Sigmoid colon (tissue), 7 donors: ENCODE measurements at places on chromosomes 2 and 18. TPM values are rescaled to one million over a fixed set of nuclear protein-coding genes. Genes with fewer than 3 reads are reported as not detected.

GRCh38 chr18:77210249-77210648, 39.4 kb upstream of the GALR1 start:
- no peak for DNase-seq

DNA sequence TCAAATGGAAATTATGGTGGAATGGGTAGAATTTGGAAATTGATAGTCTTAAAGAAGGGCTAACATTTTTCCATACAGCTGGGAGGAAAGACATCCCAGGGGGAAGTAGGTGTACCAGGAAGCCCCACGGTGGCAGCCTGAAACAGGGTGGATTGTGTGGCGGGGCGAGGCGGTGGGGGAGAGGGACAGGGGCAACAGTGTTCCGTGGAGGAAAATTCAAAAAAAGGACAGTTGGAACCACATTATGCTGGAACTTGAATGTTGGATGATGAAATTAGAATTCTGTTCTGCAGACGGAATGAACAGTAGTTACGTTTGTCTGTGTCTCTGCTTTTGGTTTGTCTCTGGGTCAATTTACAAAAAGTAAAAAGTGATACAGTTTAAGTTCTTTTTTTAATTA, 10.6 kb upstream of the CIB4 start:
- no peak for DNase-seq

DNA sequence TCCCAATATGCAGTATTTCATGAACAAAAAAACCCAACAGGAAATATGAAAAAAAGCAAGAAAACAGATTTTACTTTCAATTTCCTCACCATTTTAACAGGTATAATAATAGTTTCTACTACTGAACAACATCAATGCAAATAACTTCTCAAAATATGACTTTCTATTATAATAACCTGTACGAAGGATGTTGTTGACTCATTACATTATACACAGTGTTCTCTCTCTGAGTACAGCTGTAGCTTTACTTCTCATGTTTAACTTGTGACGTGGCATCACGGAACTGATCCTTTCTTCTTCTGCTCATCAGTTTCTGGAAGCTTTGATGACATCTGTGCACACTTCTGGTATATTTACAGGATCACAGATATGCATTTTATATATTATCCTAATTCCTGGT, 40.0 kb downstream of the FAM228A start:
- no peak for DNase-seq

DNA sequence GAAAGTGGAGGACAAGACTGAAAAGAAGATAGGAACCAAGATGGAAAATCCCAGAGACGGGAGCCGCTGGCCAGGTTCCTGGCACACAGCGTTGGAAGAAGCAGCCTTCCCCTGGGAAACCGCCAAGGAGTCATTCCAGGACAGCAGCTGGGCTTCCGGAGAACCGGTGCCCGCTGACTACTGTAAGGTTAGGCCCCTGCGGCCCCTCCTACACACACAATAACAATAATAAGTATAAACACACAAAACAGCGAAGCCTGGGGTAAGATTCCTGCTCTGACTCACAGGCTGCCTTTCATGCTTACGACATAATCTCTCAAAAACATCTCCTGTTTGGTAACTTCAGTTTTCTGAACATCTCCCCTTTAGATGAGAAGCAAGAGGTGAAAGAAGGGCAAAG, 28.1 kb upstream of the MYCN start:
- DNase-seq = peak; percentile 83

GRCh38 chr18:44826418-44827259, 146.0 kb downstream of the SETBP1 start:
- peak; percentile 95 for DNase-seq

- peak; percentile 94 for DNase-seq
Observed at GRCh38 chr2:238895891-238896600, 48.2 kb downstream of the TWIST2 start.

GRCh38 chr2:143481733-143482132, 352.5 kb downstream of the ARHGAP15 start:
- no peak for DNase-seq

DNA sequence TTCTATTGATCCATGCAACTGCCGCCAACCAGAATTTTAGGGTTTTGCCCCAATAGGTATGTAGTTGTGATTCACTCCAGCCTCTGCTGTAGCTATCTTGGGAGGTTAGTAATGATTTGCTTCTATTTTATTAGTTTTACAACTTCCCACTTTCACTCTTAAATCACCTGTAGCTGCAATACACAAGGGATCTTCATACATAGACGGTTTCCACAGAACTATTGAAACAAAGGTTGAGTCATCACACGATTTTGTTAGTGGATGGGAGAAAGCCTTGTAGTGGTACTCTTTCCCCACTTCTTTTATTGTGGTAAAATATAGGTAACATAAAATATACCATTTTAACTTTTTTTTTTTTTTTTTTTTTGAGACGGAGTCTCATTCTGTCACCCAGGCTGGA, 104.2 kb upstream of the SPRED2 start:
- DNase-seq = no peak

The TRAK2 gene
- total RNA-seq = 46.8 TPM

The SULT1C2 gene
- total RNA-seq = not detected
